LHCN-M2 (cell line): ENCODE measurements at places on chromosomes 13 and 19. TPM values are rescaled to one million over a fixed set of nuclear protein-coding genes. Genes with fewer than 3 reads are reported as not detected.

DNA sequence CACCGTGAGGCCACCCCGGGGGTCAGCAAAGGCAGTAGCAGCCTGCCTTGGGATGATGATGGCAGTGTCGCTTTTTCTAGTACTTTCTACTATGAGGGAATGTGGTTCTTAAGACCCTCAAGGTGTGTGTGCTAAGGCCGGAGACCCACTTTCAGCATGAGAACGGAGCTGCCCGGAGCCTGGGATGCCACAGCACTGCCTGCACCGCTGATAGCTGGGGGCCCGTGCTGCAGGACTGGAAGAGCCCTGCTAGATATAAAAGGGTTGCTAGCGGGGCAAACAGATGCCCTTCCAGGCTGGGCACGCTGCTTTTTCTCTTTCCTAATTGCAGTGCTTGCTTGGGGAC, 14.5 kb downstream of the PLIN4 start:
- no peak for DNase-seq

DNA sequence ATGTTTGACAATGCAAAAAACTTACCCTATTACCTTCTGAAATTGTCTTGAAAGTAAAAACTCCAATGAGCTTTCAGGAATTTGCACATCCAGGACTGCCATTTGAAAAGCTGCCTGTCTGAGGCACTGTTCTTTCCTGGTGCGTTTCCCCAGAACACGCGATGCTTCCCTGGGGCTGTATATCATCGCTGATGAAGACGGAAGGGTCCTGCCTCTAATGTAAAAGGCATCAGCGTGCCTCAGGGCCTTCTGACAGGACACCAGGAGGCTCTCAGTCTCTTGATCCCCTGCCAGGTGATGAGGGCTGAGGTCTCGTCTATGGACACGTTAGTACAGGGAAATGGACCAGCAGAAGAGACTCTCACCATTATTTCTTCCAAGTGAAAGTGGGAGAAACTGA, 296.8 kb downstream of the EFNB2 start:
- no peak for DNase-seq

DNA sequence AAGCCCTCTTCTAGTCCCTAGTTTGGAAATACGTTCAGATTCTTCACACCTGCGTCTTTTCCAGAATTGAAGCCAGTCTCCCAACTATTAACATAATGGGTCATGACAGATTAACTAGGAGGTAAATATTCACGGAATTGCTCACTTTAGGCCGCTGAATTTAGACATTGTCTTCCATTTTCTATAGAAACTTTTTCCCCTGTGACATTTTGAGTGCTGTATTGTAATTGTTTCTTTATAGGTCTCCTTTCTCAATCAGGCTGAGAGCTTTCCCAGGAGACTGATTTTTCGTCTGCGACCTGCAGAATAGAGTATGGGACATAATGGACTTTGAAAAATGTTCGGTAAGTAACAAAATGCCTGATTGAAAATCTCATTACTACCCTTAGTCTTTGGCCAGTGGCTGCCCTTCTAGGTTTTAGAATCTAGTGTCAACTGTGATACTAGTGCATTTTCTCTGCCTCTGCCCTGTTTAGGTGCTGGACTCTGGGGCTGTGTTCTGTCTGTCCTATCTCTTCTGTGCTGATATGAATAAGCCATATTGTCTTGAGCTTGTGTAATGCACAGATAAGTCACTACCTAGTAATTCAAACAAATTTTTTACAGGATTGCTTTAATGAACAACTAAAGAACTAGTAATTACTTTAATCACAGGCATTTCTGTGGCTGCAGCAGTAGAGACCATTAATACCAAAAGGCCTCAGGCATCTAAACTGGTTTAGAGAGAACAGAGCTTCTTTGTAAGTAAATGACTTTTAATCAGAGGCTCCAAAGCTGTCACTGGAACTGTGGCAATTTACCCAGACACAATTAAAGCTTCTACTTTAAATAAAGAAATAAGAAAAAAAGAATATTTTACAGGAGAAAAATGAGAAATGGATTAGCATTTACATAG, 122.4 kb upstream of the FREM2 start:
- DNase-seq: no peak

DNA sequence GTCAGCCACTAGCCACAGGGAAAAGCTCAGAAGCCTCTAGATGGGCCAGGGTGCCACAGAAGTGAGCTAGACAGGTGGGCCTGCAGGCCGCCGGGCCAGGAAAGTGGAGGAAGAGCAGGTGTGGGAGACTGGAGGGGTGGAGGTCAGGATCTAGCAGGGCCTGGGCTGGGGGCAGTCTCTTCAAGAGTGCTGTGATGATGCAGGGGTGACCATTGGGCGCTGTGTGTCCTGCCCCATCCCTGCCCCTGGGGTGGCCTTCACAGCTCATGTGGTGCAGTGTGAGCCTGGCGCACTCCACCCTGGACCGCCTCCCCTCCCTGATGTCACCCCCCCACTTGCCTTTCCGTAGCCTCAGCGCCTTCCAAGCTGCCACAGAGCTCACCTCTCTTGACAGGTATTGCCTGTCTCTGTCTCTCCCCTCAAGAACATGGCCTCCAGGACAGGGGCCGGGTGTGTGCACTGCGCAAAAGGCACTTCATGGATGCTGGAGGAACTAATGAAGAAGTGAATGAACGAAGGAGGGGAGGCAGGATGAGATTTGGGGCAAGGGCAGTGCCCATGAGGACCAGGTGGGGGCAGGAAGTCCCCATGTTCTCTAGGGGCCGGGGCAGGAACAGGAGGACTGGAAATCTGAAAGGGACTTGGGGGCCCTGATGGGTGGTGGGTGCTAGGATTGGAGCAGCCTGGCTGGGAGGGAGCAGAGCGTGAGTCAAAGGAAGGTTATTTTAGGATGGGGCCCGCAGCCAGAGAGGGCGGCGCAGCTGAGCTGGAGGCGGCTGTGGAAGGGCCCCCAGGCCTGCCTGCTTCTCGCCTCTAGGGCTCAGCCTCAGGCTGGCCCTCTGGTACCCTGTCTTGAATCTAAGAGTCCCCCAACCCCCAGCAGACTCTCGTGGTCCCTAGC, 6.6 kb downstream of the SSBP4 start:
- DNase-seq: peak; percentile 44

- no peak for DNase-seq
Measured at GRCh38 chr13:73981595-73981994, 152.6 kb downstream of the KLF12 start.

GRCh38 chr13:113489549-113490495, 689 bp downstream of the DCUN1D2 start:
- peak; percentile 48 for DNase-seq

GRCh38 chr13:46304546-46304945, 82.5 kb downstream of the RUBCNL start:
- no peak for DNase-seq

DNA sequence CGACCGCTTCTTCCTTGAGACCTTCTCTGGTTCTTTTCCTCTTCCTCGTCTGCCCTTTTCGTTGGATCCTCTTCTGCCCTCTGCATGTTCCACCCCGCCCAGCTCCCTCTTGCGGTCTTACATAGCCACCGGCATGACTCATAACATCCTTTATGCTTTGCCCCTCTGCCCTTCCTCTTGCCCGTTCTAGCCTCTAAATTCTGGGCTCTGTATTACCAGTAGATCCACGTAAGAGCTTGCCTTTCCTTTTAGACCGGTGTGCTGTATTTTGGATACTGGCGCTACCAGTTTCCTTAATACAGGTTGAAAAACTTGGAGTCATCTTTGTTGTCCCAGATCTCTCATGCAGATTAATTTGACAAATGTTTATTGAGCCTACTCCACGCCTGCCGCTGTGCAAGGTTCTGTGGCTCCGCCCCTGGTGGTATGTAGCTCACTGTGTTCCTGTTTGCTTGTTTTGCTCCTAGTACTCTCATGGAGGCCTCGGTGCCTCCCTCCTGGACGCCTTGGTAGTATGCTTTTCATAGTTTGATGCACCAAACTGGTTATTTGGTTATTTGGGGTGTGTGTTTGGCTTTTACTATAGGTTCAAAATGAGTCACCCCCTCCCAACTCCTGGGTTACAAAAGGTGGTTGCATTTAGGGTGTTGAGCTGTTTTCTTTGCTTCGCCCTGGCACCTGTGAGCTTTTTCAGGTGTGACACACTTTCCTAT, 1.7 kb downstream of the GTF3A start:
- DNase-seq: peak; percentile 81

- no peak for DNase-seq
Measured at GRCh38 chr13:21243045-21243897, 66.8 kb downstream of the MRPL57 start.

GRCh38 chr13:113753171-113753570, 5.9 kb upstream of the TMEM255B start:
- DNase-seq: no peak

- DNase-seq: no peak
Measured at GRCh38 chr19:711254-711653, 2.5 kb downstream of the PALM start.

DNA sequence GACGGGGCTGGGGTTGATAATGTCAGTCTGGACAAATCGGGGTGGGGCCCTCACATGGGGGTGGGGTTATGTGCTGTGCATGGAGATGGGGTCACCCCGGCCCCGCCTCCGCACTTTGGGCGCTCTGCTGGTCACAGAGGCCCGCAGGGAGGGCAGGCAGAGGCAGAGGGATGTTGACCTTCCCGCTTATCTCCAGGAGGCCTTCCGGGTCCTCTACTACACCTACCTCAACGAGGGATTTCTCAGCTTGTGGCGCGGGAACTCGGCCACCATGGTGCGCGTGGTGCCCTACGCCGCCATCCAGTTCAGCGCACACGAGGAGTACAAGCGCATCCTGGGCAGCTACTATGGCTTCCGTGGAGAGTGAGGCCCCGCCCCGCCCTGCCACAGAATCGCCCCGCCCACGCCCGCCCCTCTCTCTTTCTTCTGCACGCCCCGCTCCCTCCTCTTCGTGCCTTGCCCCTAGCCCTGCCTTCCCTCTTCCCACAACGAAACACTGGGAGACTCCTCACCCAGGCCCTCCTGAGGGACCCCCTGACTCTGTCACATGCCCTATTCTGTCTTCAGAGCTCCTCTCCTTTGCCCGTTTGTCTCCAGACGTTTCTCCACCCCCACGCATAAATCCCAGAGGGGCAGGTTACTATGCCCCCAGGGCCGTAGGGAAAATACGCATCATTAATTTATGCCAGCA, 32.8 kb downstream of the TMEM161A start:
- no peak for DNase-seq

DNA sequence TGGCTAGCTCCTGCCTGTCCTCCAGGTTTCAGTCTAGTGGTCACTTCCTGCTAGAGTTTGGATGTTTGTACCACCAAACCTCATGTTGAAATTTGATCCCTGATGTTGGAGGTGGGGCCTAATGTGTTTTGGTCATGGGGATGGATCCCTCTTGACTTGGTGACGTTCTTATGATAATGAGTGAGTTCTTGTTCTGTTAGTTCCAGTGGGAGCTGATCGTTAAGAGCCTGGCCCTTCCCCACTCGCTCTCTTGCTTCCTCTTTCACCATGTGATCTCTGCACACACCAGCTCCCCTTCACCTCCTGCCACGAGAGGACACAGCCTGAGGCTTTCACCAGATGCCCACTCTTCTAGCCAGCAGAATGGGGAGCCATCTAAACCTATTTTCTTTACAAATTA, 86.8 kb upstream of the SCEL start:
- no peak for DNase-seq

GRCh38 chr19:35882114-35882832, 13.9 kb downstream of the APLP1 start:
- DNase-seq: peak; percentile 83

DNA sequence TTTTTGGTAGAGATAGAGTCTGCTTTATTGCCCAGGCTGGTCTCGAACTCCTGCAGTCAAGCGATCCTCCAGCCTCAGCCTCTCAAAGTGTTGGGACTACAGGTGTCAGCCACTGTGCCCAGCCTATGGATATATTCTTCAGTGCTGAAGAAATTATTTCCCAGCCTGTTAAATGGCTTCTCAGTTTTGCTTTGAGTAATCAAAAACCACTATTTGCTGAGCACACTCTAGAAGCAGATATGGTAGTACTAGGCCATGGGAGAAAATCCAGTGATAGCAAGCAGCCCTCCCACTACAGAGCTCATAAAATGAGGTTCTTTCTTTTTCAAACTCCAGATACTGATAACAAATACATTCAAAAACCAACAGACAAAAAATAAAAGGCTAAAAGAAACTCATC, 80.6 kb upstream of the CLDN10 start:
- no peak for DNase-seq

- no peak for DNase-seq
Measured at GRCh38 chr19:44959691-44960090, 4.5 kb downstream of the CLPTM1 start.

DNA sequence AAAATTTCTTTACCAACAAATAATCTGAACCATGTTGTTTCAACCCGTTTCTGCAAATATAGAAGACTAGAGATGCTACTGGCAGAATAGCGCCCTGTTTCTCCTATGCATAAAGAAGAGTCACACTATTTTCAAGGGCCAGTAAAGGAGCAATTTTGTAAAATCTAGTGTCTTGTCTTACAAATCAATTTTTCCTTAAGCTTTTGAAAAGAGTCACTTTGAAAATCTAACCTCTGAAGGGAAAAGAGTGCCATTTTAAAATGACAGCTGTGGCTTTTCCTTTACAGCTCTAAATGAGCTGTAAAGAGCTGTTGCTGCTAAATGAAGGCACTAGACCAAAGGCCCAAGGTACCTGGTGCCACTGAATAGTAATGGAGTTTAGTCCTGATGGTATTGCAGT, 16.9 kb upstream of the GTF2F2 start:
- no peak for DNase-seq

DNA sequence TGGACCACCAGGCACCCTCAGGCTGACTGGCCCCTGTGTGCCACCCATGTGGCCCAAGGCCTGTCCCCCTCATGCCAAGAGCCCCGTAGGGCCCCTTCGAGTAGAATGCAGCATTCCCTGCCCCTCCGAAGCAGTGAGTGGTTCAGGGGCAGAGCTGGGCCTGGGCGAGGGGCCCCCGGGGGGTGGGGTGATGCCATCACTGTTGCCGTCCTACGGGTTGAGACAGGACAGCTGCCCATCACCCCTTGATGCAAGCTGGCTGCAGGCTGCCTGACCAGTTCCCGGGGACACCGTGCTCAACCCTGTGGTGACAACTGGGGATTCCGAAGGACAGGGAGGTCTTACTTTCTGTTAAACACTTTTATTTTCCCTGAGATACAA, 4.7 kb downstream of the SBNO2 start:
- DNase-seq: no peak

- no peak for DNase-seq
Measured at GRCh38 chr13:41257535-41257934, 5.8 kb downstream of the MTRF1 start.

Gene TGFB1
- total RNA-seq: 11.6 and 11.7 TPM in 2 replicates

Gene CEACAM19
- total RNA-seq: 0.06 and 0.13 TPM in 2 replicates

Gene TMEM86B
- 0.98 and 1.5 TPM in 2 replicates for total RNA-seq

Gene RUBCNL
- total RNA-seq: 0.06 and 0.13 TPM in 2 replicates

Gene ZNF154
- total RNA-seq: 0.96 and 1.1 TPM in 2 replicates

Gene LGALS13
- not detected in 2 replicates for total RNA-seq

Gene C5AR1
- total RNA-seq: not detected in 2 replicates

Gene KIR3DL1
- not detected in 2 replicates for total RNA-seq

Gene RASIP1
- total RNA-seq: 0.11 and 0.26 TPM in 2 replicates

Gene RB1
- 50.6 and 58.2 TPM in 2 replicates for total RNA-seq

Gene LIM2
- total RNA-seq: not detected in 2 replicates

Gene NUFIP1
- 4.0 and 4.1 TPM in 2 replicates for total RNA-seq

Gene FAM216B
- not detected in 2 replicates for total RNA-seq

Gene CYP2S1
- not detected in 2 replicates for total RNA-seq

Gene ZNF766
- total RNA-seq: 11.0 and 11.9 TPM in 2 replicates
